ENCODE measurements at places on chromosomes 1 and 21.

DNA sequence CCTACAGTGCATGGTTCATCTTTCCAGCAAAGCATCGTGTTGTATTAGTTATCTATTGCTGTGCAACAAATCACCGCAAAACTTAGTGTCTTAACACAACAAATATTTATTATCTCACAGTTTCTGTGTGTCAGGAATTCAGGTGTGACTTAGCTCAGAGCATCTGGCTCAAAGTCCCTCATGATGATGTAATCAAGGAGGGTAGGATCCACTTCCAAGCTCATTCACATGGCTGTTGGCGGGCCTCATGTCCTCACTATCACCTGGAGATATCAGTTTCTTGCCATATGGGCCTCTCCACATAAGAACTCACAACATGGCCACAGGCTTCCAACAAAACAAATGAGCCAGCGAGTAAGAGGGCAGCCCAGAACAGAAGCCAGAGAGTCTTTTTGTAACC, 135.6 kb upstream of the GJB5 start:
- DNase-seq = no peak

- no peak for DNase-seq
These were observed 202.9 kb downstream of the USP25 start for GRCh38 chr21:15932726-15933125.

DNA sequence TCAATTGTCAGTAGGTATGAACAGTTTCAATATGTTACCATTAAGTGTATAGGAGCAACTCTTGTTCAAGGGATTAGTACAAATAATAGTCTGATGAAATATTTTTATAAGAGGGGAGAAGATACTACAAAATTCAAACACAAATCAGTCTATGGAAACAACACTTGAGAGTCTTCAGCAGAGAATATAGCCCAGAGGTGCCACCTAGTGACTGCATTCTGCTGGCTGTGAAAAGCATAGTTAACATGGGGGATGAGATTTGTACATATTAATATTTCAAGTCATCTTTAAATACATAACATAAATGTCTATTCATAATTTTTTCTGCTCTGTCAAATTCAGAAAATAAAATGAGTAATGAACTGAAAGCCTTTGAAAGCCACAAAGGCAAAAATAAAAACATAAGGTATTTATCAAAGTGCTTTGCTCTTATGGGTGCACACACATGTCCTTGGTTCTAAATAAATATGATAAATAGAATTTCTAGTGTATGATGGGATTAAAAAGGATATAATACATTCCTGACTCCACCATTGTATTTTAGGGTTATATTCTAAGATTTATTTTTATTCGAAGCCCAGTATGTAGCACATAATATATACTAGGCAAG, 440.9 kb upstream of the ZRANB2 start:
- DNase-seq = no peak

DNA sequence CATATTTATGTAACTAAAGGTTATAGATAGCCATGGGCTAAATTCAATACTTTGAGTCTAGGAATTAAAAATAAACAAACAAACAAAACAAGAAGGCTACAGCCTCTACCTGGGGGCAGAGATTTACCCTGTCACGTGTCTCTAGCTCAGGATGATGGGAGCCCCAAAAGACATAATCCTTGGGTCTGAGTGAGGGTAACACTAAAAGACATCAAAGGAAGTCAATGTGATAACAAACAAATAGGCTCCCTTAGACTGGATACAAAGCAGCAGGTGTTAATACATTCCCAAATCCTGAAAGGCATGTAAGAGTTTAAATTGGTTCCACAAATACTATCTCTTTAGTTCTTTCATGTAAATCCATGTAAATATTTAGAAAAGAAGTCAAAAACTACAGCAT, 10.7 kb downstream of the MYSM1 start:
- DNase-seq = no peak

- peak; percentile 13 for DNase-seq
These were observed 9.4 kb downstream of the TPM3 start for GRCh38 chr1:154182344-154183045.

DNA sequence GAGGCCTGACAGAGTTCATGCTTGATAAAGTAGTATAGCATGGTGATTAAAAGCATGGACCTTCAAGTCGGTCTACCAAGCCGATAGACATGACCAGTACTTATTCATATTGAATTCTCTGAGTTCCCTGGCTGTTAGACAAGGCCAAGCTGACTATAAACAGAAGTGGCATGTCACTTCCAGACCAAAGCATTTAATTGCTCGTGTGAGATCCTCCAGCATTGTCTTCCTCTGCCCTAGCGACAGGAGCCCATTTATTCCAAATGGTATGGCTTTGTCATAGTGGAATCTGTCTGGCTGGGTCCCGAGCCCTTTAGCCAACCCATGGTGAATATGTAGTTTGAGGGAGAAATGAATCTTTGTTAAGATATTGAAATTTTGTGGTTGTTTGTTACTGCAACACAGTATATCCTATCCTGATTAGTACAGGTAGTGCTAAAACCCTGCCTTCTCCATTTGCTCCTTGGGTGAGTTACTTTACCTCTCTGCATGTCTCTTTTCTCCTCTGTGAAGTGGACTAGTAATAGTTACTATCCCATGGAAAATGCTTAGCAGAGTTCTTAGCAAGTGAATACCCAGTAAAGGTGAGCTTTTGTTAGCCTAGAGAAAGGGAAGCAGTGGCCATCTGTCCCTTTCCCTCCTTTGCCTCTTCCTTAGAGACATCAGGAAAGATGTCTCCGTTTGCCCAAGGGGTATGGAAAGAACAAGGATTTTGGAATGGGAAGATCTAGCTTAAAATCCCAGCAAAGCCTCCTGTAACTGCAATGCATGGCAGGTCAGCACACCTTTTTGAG, 77.6 kb upstream of the CD1D start:
- DNase-seq = no peak

DNA sequence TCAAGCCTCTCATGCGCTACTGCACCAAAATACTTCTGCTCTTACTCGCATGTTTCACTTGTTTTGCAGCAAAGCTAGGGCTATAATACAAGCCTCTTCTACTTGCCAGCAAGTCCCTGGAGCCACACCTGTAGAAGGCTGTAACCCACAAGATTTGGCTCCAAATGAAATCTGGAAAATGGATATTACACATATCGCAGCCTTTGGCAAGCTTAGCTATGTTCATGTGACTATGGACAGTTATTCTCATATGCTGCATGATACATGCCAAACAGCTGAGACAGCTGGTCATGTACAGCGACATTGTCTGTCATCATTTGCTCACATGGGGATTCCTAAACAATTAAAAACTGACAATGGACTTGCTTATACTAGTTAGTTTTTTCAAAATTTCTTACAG, 270.3 kb downstream of the COL11A1 start:
- DNase-seq = no peak

DNA sequence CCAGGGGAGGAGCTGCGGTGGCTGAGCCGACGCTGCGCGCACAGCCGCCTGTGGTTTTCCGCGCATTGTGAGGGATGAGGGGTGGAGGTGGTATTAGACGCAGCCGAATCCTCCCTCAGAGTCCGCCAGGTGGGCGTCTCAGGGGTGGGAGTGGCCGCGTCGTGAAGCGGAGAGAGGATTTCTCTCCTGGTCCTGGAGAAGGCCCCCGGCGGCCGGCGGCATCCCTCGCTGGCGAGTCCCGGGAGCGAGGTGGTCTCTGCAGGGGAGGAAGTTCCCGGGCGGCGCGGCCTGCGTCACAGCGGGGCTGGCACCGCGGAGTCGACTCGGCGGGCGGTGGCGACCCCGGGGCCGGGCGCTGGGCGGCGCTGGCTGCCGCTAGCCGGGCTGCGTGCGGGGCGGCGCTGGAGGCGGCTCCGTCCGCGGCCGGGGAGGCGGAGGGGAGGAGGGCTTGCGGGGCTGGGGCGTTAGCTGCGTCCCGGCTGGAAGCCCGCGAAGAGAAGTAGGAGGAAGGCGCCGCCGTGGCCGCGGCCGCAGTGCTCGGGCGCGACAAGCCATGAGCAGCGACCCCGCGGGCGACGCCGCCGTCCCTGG, at the start of gene LRRC8C:
LRRC8C (plus strand) TSS at position 464 of the 591 bp plus-strand sequence. CDS start 53,354 bp downstream, outside the sequence.
- DNase-seq = peak; percentile 89

- no peak for DNase-seq
These were observed 27.2 kb upstream of the DMRTB1 start for GRCh38 chr1:53431805-53432565.

DNA sequence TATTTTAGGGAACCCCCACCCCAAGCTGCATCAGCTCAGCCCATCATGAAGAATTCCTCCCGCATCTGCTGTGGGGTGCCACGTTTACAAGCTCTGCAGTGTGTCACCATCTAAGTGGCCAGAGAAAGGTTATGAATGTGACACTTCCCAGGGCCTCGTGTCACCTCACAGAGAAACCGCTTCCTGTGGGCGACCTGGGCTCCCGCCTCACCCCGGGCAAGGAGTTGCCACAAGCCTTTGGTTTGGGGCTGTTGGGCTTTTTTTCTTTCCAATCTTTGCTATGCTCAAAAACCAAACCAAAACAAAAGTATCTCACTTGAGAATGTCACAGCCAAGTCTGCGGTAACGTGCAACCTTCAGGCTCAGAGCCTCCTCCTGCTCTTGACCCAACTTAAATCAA, 82.1 kb upstream of the ARHGEF16 start:
- no peak for DNase-seq

GRCh38 chr1:70963374-70963773, 84.2 kb downstream of the PTGER3 start:
- DNase-seq = no peak

GRCh38 chr1:12447849-12448312, 170.1 kb downstream of the DHRS3 start:
- no peak for DNase-seq

DNA sequence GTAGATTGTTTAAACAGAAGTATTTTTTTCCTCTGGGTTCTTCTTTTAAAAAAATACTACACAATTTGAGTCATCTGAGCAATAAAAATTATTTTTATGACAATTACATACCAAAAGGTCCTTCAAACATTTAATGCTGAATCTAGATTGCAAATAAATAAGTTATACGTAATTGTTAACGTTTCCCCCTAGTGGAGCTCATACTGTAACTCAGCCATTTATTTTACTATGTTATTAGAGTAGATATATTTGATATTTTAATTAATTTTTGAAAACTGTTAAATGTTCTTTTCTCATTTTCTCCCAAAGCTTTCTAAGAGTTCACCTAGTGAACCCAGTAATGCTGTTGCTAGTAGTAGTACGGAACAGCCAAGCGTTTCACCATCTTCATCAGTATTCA, 33.5 kb downstream of the ZMYM1 start:
- DNase-seq = no peak

- DNase-seq = no peak
These were observed 165.3 kb downstream of the SDCCAG8 start for GRCh38 chr1:243420946-243421685.

GRCh38 chr1:12188115-12188514, 21.3 kb downstream of the TNFRSF1B start:
- no peak for DNase-seq

GRCh38 chr1:85406887-85407533, 57.9 kb downstream of the DDAH1 start:
- DNase-seq = no peak

- no peak for DNase-seq
These were observed 28.7 kb downstream of the PHC2 start for GRCh38 chr1:33402206-33402605.

DNA sequence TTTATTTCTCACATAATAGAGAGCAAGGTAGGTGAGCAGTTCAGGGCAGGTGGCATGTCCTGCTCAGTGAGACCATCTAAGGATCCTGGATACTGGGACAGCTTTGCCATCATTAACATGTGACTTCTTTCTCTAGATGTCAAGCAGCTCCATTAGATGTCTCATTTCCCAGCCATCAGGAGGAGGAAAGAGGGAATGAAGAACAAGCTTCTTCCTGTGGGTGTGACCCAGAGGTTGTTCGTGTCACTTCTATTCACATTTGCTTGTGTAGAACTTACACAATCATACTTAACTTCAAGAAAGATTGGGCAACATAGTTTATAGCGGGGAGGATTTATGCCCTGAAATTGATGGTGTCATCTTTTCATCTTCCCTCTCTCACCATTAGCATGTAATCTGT, 169.2 kb upstream of the B3GALT2 start:
- no peak for DNase-seq

GRCh38 chr1:203426870-203427269, 48.7 kb upstream of the PRELP start:
- no peak for DNase-seq

GRCh38 chr1:90340606-90341005, 345.7 kb downstream of the ZNF326 start:
- DNase-seq = no peak

DNA sequence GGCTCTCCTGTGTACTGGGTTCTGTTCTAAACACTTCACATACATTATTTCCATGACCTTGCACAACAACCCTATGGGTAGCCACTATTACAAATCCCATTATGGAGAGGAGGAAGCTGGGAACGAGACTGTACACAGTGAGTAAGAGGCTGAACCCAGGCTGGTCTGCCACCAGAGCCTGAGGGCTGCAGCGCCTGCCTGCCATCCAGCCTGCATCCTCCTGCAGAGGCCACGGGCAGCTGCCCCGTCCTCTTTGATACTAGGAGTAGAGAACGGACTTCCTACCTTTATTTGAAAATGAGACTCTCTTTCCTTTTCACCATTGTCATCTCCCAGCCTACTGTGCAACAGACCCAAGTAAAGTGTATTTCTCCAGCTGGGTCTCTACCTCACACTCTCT, 370.0 kb downstream of the HHAT start:
- no peak for DNase-seq

- no peak for DNase-seq
These were observed 462.2 kb upstream of the PTBP2 start for GRCh38 chr1:96259399-96259798.

DNA sequence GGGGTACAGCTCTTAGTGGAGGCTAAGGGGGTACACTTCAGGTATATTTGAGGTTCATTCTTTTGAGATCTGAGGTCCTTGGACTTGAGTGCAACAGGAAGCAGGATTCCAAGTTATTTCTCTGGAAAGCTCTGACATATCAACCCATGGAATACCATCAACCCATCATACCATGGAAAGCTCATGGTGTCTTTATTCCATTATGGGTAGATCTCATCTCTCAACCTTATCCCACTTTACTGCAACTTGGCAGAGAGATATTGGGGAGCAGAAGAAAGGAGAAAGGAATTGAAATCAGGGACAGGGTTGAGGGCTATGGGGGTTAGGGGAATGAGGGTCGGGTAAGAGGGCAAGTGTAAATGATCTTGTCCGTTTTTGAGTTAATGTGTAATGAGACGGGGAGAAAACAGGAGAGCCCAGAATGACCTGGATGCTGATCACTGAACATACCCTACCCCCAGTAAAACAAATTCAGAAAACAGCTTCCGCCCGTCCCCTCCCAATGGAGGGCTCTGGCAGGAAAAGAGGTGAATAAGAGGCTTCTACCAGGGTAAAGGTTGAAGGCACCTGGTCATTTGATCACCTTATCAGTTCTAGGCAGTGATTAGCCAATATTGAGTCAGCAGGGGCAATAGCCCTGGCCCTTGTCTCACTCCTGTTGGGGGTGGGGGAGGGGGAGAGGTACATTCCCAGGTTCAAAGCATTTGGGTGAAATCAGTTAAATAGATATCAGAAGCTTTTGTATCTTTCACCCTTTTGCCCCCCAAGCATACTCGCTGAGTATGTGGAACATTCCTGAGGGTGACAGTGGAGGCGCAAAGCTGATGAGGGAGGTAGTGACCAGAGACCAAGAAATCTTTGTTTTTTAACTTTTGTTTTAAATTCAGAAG, 622 bp upstream of the APOA2 start:
- DNase-seq = no peak
